NCI-H2081 (cell line): ENCODE measurements at places on chromosomes 12 and 14.
A peak's percentile ranks its signal among the peaks of the same experiment; 100 is the strongest.

DNA sequence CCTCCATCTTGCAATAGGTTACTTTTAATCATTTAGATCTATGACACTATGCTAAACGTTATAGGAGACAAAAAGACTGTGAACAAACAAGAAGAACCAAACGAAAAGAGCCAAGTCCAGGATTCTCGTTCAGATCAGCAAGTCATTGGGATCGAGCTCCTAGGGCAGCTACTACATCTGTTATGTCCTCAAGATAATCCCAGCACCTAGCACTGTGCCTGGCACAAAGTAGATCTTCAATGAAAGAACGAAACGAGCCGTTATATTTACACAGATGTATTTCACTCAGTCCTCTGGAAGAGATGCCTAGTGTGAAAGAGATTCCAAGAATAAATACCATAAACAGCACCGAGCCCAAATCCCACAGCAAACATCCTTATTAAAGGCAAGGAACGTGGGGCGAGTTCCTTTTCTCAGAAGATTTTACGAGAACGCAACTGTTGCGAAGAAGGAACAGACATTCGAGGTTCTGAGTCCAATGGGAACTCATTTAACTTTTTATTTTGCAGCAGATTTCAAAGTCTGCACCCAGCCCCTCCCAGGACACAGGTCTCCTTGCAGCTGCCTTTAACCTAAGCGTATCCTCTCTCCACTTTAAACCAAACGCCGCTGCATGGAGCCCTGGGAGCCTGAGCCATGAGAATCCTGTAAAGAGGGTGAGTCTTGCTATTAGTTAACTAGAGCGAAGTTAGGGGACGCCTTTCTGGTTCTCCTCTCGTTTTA, 544 bp upstream of the TDP1 start:
- DNase-seq, result no peak

DNA sequence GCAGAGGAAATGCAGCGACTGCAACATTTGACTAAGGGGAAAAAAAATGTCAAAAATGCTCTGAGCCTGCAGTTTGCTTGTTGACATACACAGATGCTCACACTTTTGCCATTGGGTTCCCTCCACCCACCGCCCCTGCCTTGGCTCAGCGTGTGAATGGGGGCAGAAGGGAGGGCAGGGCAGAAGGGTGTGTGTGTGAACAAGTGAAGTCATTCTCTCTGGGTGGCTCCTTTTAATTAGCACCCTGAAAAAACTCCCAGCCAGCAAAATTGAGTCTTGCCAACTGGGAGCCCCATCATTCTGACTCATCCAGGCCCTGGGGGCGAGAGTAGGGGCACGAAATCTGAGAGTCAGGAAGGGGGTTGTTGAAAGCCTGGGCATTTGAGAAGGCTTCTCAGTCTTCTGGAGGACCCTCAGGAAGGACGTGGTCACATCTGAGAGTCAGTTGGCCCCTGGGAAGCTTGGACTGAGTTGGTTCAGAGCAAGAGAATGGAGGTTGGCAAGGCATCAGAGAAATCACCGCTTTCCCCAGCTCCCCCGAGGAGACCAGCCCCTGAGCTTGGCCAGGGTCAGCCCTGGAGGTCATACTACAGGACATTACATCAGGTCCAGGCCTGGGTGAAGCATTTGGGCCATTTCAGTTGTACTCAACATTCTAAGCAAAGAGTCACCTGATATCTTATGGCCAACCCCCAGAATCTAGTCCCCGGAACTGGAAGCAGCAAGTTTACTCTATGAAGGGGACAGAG, 22.7 kb upstream of the KRT78 start:
- DNase-seq, result no peak

- no peak for DNase-seq
Measured at GRCh38 chr14:90551070-90551704, 154.4 kb downstream of the CALM1 start.

DNA sequence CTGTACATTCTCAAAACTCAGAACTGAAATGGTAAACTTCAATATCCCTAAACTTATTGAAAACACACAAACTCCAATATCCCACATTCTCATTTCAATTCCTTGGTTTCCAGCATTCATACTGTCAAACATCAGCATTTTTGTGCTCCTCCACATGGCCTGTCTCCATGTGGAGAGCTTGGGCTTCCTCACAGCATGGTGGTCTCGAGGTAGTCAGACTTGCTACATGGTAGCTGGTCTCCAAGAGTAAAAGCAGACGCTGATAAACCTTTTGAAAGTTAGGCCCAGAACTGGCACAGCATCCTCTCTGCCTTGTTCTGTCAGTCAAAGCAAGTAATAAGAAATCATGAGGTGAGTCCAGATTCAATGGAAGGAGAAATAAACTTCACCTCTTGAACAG, 70.5 kb downstream of the VCPKMT start:
- DNase-seq, result no peak

DNA sequence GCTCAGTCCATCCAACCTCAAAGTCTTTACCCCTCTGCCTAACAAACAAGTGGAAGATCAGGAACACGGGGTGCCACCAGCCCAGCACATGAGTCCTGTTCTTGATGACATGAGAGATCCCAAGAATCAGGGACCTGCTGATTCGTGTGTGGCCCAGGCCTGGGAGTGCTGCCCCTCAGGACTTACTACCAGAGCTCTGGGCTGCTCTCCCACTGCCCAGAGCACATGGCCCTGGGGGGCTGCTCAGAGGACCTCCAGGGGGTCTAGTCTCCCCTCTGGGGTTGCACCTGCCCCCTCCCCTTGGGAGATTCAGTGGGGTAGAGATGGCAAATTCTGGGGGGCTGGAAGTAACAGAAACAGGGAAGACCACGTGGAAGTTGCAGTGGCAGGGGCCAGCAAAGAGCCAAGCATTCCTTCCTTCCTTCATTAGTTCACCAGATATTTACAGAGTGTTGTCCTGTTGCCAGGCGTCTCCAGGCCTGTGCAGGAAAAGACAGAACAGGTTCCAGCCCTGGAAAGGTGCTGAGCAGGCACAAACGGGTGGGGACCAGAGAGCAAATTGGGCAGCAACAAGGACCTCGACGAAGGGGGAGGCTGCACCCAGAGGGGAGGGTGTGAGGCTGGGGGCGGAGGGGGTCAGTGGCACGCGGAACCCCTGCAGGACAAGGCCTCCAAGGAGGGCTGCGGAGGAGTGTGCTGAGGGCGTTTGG, 45.1 kb upstream of the MEG3 start:
- DNase-seq, result no peak

- DNase-seq, result no peak
Measured at GRCh38 chr14:31292937-31293616, 85.5 kb upstream of the HECTD1 start.

DNA sequence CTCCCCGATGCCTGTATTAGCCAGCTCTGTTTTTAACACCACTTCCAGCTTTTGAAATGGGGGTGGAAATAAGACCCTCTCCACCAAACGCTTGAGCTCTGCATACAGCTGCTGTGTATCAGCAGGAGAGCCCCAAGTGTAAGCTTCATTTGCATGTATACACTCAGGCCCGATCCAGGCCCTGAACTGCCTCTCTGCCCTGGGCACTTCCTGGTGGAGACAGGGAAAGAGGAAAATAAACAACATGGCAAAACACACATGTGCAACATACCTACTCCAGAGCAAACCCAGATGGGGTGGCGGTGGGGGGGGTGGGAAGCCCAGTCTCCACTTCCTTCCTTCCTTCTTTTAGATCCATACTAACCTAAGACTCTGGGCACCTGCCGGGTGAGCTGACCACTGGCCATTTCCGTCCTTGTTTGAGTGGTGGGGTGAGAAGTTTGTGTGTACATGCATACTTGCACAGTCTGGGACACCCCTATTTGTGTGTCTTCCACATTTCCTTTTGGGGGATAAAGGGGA, 55.3 kb downstream of the RBM19 start:
- DNase-seq, result no peak

GRCh38 chr12:104997541-104997940, 11.4 kb downstream of the NOPCHAP1 start:
- DNase-seq, result no peak

DNA sequence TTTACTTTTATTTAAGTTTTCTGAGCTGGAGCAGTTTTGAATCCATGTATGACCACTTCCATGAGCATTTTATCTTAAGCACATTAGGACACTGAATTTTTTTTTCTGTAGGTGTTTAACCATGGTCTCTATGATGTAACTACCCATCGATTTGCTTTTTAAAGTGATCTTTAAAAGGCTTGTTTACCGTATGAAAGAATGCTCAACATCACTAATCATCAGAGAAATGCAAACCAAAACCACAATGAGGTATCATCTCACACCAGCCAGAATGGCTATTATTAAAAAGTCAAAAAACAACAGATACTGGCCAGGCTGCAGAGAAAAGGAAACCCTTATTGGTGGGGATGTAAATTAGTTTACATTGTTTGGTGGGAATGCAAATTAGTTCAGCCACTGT, 23.0 kb downstream of the GLRX5 start:
- no peak for DNase-seq

- peak; percentile 19 for DNase-seq
Measured at GRCh38 chr12:111596985-111597830, 1.9 kb downstream of the ATXN2 start.

GRCh38 chr14:102087762-102088011, 843 bp upstream of the HSP90AA1 start:
- DNase-seq, result no peak
